Spinal cord (tissue), 10 donors: ENCODE measurements at places on chromosomes 6 and 20.
A peak's percentile ranks its signal among the peaks of the same experiment; 100 is the strongest.

DNA sequence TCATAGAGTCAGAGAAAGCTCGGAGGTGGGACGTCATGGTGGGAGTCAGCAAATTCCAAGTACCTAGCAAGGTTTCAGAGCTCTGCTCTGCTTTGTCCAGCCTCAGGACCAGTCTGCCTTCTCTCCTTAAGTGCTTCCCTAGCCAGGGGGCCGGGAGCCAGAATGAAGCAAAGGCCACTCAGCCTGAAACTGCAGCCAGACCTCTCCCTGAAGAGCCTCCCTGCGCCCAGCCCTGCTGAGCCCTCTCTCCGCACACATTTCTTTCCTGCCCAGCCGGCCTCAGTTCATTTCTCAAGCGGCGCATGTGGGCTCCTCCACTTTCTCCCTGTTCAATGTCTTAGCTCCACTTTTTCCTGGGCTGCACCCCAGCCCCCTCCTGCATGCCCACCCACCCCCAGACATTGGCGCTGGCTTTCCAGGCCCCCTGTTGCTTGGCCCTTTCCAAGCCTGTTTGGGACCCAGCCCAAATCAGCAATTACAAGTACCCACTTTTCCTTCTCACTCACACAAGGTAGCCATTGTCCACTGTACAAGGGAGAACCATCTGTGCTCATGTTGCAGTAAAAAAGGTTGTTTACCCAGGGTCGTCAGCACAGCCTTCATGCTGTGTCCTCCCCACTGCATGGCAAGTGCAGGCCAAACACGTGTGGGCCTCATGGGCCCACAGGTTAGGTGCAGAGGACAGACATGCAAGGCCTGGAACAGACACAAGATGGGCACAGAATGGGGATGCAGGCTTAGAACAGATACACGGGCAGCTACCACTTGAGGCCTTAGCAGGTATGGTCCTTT is 147.1 kb downstream of the MRPL14 start:
- no peak overlapping the region for H3K4me3 ChIP-seq
- peaks cover 4% of the 10 kb centered on the region for H3K27me3 ChIP-seq
- H3K36me3 ChIP-seq: no peaks in the 10 kb centered on the region

DNA sequence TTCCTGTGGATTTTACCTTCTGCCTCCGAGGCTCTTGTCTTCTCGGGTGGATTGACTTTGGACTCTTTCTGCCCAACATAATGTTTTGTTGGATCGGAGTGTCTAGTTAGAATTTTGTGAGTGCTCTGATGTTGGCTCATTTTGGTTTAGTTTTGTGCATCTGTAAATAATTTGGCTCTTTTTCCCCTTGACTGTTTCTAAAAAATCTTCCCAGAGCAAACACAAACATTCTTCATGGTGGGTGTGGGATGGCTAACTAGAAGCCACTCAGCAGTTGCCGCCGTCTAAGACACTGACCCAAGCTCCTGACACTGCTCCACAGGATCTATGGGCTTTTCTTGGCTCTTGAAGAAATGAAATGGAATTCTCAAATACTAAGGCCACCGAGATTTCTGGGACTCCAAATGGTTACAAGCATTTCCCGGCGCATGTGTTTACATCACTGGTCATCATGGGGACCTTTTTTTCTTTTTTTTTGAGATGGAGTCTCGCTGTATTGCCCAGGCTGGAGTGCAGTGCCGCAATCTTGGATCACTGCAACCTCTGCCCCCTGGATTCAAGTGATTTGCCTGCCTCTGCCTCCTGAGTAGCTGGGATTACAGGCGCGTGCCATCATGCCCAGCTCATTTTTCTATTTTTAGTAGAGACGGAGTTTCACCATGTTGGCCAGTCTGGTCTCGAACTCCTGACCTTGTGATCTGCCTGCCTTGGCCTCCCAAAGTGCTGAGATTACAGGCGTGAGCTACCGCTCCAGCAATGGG is 92.0 kb upstream of the FRMD1 start:
- no peaks in the 10 kb centered on the region for H3K4me1 ChIP-seq
- H3K27me3 ChIP-seq: no peaks in the 10 kb centered on the region
- no peak for DNase-seq
- no peak overlapping the region for H3K4me3 ChIP-seq
- H3K36me3 ChIP-seq: no peaks in the 10 kb centered on the region

DNA sequence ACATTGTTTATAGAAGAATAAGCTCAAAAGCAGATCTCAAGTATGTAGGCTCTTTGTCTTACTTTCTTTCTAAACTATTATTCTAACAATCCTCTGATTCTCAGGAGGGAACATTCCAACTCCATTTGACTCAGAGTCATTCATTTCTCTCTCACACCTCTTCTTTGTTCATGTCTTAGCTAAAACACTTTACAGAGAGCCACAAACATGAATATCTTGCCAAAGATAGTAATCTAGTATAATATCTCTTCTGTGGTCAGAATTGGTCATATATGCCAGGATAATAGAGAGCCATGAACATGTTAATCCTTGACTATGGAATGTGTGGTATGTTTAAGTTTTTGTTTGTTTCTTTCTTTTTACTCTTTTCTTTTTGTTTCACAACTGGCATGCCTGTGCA is 456.0 kb upstream of the PTCHD4 start:
- no peak overlapping the region for H3K27ac ChIP-seq
- no peak overlapping the region for H3K4me3 ChIP-seq
- no peaks in the 10 kb centered on the region for H3K4me1 ChIP-seq
- no peaks in the 10 kb centered on the region for H3K27me3 ChIP-seq

DNA sequence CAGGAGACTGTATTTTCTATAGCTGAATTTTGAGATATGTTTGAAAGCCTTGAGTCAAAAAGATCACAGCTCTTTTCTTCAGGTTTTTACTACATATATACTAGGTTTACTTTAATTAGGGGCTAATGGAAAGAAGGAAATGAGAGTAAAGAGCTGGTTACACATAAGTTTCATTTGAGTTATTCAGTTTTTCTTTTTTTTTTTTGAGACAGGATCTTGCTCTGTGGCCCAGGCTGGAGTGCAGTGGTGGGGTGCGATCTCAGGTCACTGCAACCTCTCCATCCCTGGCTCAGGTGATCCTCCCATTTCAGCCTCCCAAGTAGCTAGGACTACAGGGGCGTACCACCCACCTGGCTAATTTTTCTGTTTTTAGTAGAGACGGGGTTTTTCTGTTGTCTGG is 4.8 kb downstream of the ARFGEF2 start:
- H3K4me3 ChIP-seq: no peak overlapping the region
- no peak for DNase-seq
- peaks cover 15% of the 10 kb centered on the region for H3K4me1 ChIP-seq
- H3K27ac ChIP-seq: no peak overlapping the region
- no peaks in the 10 kb centered on the region for H3K27me3 ChIP-seq
- no peaks in the 10 kb centered on the region for H3K36me3 ChIP-seq

GRCh38 chr6:109496036-109496772 is 13.2 kb upstream of the ZBTB24 start:
- no peaks in the 10 kb centered on the region for H3K36me3 ChIP-seq
- no peaks in the 10 kb centered on the region for H3K4me1 ChIP-seq
- DNase-seq: no peak
- H3K27me3 ChIP-seq: no peaks in the 10 kb centered on the region
- H3K4me3 ChIP-seq: no peak overlapping the region
- no peak overlapping the region for H3K27ac ChIP-seq

- no peaks in the 10 kb centered on the region for H3K36me3 ChIP-seq
- no peaks in the 10 kb centered on the region for H3K4me1 ChIP-seq
Observed at GRCh38 chr6:71488186-71488585, 199.6 kb downstream of the OGFRL1 start.

- H3K27ac ChIP-seq: no peak overlapping the region
- no peak for DNase-seq
- no peaks in the 10 kb centered on the region for H3K36me3 ChIP-seq
- no peaks in the 10 kb centered on the region for H3K4me1 ChIP-seq
- H3K4me3 ChIP-seq: no peak overlapping the region
- no peaks in the 10 kb centered on the region for H3K27me3 ChIP-seq
Observed at GRCh38 chr6:127332383-127332961, 10.9 kb downstream of the ECHDC1 start.

GRCh38 chr6:6579281-6579680 is 9.2 kb upstream of the LY86 start:
- no peaks in the 10 kb centered on the region for H3K36me3 ChIP-seq
- no peak overlapping the region for H3K27ac ChIP-seq
- no peak overlapping the region for H3K4me3 ChIP-seq
- H3K27me3 ChIP-seq: no peaks in the 10 kb centered on the region
- no peaks in the 10 kb centered on the region for H3K4me1 ChIP-seq

DNA sequence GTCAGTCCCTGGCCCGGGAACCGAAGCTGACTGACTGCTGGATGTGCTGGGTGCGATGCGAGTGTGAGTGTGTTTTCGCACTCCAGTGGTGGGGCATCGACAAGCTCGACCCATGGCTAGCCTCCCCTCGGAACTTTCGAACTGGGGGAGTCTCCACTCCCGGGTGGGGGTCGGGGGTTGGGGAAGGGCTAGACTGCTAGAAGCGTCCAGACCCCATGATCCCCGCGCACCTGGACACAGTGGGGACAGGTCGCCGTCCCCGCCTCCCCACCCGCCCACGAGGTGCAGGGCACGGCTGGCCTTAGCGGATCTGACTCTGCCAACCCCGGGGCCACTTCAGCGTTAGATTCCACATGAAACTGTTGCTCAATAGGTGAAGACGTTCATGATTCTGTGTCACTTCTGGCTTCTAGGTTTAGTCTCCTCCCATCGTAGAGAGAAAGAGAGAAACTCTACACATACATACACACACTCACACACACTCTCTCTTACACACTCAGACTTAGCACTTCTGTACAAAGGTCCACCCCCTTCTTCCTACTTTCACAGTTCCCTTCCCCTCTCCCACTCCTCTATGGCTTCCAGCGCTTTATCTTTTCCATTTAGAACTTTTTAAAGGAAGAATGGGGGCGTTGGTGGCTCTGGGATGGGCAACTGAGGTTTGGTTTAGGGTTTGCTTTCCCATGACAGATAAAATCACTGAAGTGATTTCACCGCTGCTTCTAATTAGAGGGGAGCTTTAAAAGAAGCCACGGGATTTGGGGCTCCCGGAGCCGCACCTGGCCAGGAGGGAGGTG is 5.1 kb upstream of the TFAP2A start:
- no peak for DNase-seq
- H3K4me3 ChIP-seq: no peak overlapping the region
- H3K27ac ChIP-seq: no peak overlapping the region
- peaks cover 51% of the 10 kb centered on the region for H3K4me1 ChIP-seq

GRCh38 chr6:45422503-45423110 is 44.9 kb upstream of the SUPT3H start:
- H3K27ac ChIP-seq: no peak overlapping the region
- H3K4me3 ChIP-seq: peak overlapping the region; percentile 55
- DNase-seq: no peak
- H3K36me3 ChIP-seq: no peaks in the 10 kb centered on the region
- peaks cover 46% of the 10 kb centered on the region for H3K4me1 ChIP-seq

- no peak for DNase-seq
- H3K4me1 ChIP-seq: peaks cover 11% of the 10 kb centered on the region
- no peak overlapping the region for H3K27ac ChIP-seq
- H3K36me3 ChIP-seq: no peaks in the 10 kb centered on the region
- H3K4me3 ChIP-seq: no peak overlapping the region
Observed at GRCh38 chr6:125792680-125793079, 1.9 kb downstream of the NCOA7 start.

- no peaks in the 10 kb centered on the region for H3K4me1 ChIP-seq
- no peaks in the 10 kb centered on the region for H3K27me3 ChIP-seq
- H3K27ac ChIP-seq: no peak overlapping the region
Observed at GRCh38 chr6:53378208-53378607, 29.5 kb upstream of the ELOVL5 start.

DNA sequence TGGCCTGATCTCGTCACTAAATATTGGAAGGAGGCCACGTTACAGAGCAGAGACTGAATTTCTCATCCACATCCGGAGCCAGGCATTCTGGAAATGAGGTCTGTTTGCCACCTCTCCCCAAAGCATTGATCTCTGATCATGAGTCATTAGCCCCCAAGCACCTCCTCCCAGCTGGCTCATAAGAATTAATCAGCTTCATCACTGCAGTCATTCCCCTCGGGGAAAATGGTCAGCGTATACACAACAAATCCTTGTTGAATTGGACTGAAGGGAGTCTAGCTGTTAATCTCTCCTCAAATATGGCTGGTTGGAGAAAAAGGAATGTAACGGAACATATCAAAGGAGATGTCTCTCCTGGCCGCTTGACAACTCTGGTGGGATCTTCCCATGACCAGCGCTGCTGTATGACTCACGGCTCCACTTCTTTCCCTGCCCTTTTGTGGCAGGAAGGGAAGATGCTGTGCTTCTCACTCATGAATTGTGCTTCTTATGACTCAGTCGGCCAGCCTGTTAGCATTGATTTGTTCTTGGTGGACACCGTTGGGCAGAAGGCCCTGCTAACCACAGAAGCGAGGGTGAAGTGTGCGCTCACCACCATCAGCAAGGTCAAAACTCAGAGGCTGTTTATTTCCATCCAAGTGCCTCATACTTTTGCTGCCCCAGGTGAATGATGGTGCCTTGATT is 76.7 kb downstream of the RNF182 start:
- no peak for DNase-seq
- H3K36me3 ChIP-seq: no peaks in the 10 kb centered on the region
- H3K27me3 ChIP-seq: no peaks in the 10 kb centered on the region
- H3K4me1 ChIP-seq: peaks cover 3% of the 10 kb centered on the region

DNA sequence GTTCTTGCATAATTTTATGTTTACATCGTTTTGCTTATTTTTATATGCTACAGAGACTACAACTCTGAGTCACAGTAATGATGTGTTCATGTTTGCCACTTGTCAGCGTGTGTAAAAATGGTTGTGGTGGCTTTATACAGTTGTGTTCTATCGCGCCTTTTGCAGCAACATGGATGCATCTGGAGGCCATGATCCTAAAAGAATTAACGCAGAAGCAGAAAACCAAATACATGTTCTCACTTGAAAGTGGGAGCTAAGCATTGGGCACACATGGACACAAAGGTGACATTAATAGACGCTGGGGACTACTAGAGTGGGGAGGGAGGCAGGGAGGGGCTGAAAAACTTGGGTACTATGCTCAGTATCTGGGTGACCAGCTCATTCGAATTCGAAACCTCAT is 996 bp upstream of the SEC23B start:
- DNase-seq: no peak
- H3K27ac ChIP-seq: peak overlapping the region; percentile 100

DNA sequence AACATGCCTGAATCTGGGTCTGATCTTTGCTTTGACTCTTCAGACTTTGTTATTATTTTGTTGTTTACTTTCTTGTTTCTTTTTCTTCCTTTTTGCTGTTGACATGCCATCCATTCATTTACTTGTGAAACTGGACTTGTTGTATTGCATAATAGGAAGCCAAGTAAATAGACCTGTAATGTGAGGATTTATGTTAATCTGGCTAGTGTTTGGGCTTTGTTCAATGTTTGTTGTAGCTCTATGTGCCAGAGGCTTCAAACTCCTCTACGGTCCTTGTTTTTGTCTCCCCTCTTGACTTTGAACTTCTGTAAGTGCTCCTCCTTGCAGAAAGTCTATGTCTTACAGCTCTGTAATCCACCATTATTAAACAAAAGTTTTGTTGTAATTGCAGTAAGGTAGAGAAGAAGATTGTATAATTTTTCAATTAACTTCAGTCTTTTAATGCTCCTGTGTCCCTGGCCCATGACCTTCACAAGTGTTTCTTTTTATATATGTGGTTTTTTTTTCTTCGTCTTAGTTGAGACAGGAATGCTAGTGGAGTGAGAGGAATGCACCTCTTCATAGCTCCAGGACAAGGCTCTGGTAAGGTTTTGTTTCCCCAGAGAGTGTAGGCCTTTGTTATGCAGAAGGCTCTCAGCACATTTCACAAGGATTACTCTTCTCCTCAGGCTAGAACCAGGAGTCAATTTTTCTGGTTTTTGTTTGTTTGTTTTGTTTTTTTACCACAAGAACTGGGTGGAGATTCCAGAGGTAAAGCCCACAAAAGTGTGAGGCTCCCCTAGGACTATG is 1061.8 kb upstream of the CITED2 start:
- no peaks in the 10 kb centered on the region for H3K27me3 ChIP-seq
- H3K4me3 ChIP-seq: no peak overlapping the region

- H3K36me3 ChIP-seq: no peaks in the 10 kb centered on the region
- no peaks in the 10 kb centered on the region for H3K4me1 ChIP-seq
- no peaks in the 10 kb centered on the region for H3K27me3 ChIP-seq
- no peak for DNase-seq
Observed at GRCh38 chr20:40294747-40295146, 394.3 kb downstream of the MAFB start.
